Metanephros (tissue), 2 donors: ENCODE measurements at places on chromosomes 12 and 14. TPM values are rescaled to one million over a fixed set of nuclear protein-coding genes. Genes with fewer than 3 reads are reported as not detected.

DCN gene
- 388 TPM for total RNA-seq

NPAS3 gene
- total RNA-seq = 8.4 TPM

PZP gene
- total RNA-seq = 1.6 TPM

CD69 gene
- 14.5 TPM for total RNA-seq

NFATC4 gene
- 53.0 TPM for total RNA-seq

C12orf60 gene
- 2.7 TPM for total RNA-seq

GNS gene
- 146 TPM for total RNA-seq

CCNT1 gene
- 29.4 TPM for total RNA-seq

CYP27B1 gene
- 1.1 TPM for total RNA-seq

PTGR2 gene
- total RNA-seq = 14.8 TPM

BEGAIN gene
- total RNA-seq = 2.8 TPM

TMEM117 gene
- total RNA-seq = 20.0 TPM

SERPINA1 gene
- 27.6 TPM for total RNA-seq

SRGAP1 gene
- total RNA-seq = 13.0 TPM

MDM2 gene
- total RNA-seq = 58.7 TPM

IFI27 gene
- 20.4 TPM for total RNA-seq

TAS2R31 gene
- 18.9 TPM for total RNA-seq

FOXG1 gene
- 0.06 TPM for total RNA-seq

OR6S1 gene
- not detected for total RNA-seq

DIO2 gene
- total RNA-seq = 4.4 TPM

EIF2S3B gene
- 0.47 TPM for total RNA-seq

MAP1LC3B2 gene
- 0.29 TPM for total RNA-seq

LTB4R2 gene
- total RNA-seq = 9.1 TPM

BHLHE41 gene
- 1.8 TPM for total RNA-seq

KCNC2 gene
- 2.2 TPM for total RNA-seq

TAS2R20 gene
- 9.4 TPM for total RNA-seq

TMEM132C gene
- 5.1 TPM for total RNA-seq

MANSC4 gene
- 0.29 TPM for total RNA-seq

PRH2 gene
- 0.70 TPM for total RNA-seq

TGFB3 gene
- 16.5 TPM for total RNA-seq

MMP17 gene
- total RNA-seq = 1.9 TPM

FAM161B gene
- 8.5 TPM for total RNA-seq

DDX11 gene
- total RNA-seq = 46.9 TPM

PAH gene
- 50.6 TPM for total RNA-seq

PRPF40B gene
- 22.2 TPM for total RNA-seq

PPP4R4 gene
- 0.06 TPM for total RNA-seq

TFCP2 gene
- total RNA-seq = 37.2 TPM

TIGAR gene
- 2.1 TPM for total RNA-seq
